ENCODE measurements at places on chromosomes 1 and 21. TPM values are rescaled to one million over a fixed set of nuclear protein-coding genes. Genes with fewer than 3 reads are reported as not detected.

Gene KCND3
- 3.7 TPM for total RNA-seq

Gene ATP6V1G3
- total RNA-seq, result not detected

Gene GSTM5
- total RNA-seq, result 0.20 TPM

Gene TRIM67
- total RNA-seq, result 3.9 TPM

Gene LYPD8
- not detected for total RNA-seq

Gene DRAXIN
- total RNA-seq, result 111 TPM
